ENCODE measurements at places on chromosomes 1 and 21.

- DNase-seq = no peak
Measured at GRCh38 chr21:30552782-30553181, 8.3 kb downstream of the KRTAP19-7 start.

DNA sequence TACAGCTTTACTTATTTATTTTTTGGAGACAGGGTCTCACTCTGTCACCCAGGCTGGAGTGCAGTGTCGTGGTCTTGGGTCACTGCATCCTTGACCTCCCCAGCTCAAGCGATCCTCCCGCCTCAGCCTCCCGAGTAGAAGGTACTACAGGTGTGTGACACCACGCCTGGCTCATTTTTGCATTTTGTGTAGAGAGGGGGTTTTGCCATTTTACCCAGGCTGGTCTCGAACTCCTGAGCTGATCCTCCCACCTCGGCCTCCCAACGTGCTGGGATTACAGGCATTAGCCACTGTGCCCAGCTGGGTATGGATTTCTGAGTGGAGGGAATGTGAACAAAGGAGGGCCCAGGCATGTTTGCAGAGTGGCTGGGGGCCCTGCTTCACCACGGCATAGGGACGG, 44.1 kb downstream of the WNT4 start:
- no peak for DNase-seq

DNA sequence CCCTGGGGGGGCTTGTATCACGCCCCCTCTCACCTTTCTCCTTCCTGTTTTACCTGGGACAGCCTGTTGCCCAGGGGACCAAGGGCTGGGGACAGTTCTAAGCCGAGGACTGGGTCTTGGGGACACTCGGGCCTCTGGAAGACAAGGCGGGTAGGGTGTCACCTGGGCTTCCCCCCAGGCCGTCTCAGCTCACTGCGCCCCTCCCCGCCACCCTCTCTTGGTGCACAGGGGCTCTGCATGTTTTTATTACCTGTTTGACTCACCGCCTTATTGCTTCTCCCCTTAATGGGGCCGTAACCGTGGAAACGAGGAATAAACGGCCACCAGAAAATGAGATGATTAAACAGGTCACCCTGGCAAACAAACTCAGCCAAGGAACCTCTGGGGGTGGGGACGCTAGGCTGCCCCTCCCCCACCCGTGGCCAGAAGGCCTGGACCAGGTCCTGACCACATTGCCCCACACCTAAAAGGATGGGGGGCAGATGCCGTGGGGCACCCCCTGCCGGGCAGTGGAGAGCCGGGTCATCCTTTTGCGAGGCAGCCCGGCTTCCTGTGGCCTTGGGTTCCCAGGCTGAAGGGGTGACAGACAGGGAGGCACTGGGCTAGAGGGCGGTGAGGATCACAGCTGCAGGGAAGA, 109.9 kb downstream of the CASZ1 start:
- no peak for DNase-seq

DNA sequence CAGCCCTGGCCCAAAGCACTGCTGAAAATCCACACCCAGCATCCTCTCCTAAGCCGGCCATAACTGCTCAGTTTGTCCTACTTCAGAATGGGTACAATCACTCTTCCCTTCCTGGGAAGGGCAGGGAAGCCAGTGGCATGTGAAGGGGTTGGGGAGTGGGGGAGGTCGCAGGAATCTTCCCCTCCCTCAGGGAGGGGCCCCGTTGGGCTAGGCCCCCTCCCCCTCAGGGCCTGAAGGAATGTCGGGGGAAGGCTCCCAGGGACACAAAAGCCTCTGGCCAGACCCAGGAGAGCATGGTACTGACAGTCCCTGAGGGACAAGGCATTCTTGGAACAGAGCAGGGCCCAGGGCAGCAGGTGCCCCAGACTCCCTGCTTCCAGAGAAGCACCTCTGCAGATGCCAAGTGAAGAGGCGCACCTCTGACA, 1.2 kb downstream of the ELOVL1 start:
- no peak for DNase-seq

DNA sequence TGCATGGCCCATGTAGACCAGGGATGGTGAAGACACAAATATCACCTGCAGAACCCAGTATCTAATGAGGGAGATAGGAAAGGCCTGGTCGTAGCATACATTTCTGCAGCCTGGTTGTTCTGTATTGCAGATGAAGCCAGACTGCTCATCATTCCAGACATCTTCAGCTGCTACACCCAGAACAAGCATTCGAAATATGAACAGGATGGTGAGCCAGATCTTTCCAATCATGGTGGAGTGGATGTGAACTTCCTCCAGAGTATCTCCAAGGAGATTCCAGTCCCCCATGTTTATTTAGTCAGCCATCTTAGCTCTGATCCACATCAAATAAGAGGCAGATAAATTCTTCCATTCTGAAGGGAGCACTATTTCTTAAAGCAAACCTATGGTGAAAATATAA, 2.7 kb upstream of the MYCBP start:
- DNase-seq = no peak

DNA sequence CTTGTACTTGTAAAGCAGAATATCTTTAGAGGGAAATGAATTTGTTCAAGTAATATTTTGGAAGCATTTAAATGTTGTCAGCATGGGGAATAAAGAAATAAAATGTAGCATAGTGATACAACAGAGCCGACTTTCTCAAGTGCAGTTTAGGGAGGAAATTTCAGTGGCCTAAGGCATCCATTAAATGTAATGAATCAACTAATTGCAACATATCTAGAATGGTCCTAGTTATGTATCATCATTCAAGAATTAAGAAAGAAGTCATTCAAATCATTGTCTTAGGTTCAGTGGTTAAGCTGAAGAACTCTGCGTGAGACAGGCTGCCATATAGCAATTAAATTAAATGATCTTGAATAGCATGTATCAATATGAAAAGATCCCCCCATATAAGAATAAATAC, 360.7 kb downstream of the TBX15 start:
- no peak for DNase-seq

- peak; percentile 91 for DNase-seq
Measured at GRCh38 chr1:9588551-9589143, at the start of gene TMEM201. Gene TMEM201 (plus strand): TSS chr1:9588911. CDS start chr1:9588931, 20 bp downstream.

DNA sequence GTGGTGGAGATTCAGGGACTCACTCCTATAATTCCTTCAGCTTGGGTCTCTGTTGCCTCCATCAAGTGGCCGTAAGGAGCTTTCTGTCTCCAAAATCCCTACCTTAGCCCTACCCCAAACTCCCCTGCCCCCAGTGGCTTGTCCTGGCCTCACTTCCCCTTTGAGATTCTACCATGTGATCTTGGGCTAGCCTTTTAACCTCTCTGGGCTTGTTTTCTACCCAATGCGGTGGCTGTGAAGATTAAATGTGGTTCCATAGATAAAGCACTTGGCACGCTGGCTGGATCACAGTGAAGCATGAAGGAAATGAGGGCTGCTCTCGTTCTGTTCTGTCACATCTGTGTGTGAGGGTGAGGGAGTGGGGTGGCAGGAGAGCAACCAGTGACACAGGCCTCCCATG, 43.6 kb downstream of the FAAH start:
- no peak for DNase-seq

GRCh38 chr1:2382621-2383361, 8.6 kb downstream of the MORN1 start:
- no peak for DNase-seq

GRCh38 chr1:43367026-43367903, 546 bp downstream of the ELOVL1 start:
- DNase-seq = peak; percentile 6

- DNase-seq = no peak
Measured at GRCh38 chr1:34925730-34926129, 3.7 kb downstream of the DLGAP3 start.

DNA sequence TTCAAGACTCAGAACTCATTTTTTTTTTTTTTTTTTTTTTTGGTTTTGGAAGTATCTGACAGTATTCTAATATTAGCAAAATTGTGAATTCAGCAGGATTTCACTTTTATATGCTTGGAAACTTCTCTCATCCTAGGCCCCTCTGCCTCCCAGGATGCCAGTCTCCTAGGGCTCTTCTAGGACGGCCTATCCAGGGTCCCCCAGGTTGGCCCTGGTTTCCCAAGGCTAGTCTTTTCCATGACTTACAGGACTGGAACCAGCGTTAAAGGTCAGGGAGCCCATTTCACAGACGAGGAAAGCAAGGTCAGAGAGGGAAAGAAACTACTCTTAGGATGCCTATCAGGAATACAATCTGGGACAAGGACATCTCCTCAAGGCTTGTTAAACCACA, 412.5 kb downstream of the PTPRU start:
- no peak for DNase-seq

- DNase-seq = no peak
Measured at GRCh38 chr1:21220815-21221214, 44.1 kb upstream of the EIF4G3 start.

DNA sequence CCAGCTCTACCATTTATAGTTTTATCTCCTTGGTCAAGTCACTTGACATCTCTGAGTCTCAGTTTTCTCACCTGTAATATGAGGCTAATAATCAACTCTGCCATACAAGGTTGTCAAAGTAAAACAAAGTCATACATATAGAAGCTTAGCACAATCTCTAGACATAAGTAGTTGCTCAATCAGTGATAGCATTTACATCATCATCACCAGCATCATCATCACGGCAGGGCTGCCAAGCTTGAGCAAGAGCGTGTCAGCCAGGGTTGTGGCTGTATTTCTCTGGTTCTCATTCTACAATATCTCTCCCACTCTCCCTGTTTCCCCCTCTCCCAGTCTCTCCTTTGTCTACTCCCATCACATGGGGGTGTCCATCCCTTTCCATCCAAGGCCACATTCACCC, 41.7 kb upstream of the COA6 start:
- DNase-seq = no peak

DNA sequence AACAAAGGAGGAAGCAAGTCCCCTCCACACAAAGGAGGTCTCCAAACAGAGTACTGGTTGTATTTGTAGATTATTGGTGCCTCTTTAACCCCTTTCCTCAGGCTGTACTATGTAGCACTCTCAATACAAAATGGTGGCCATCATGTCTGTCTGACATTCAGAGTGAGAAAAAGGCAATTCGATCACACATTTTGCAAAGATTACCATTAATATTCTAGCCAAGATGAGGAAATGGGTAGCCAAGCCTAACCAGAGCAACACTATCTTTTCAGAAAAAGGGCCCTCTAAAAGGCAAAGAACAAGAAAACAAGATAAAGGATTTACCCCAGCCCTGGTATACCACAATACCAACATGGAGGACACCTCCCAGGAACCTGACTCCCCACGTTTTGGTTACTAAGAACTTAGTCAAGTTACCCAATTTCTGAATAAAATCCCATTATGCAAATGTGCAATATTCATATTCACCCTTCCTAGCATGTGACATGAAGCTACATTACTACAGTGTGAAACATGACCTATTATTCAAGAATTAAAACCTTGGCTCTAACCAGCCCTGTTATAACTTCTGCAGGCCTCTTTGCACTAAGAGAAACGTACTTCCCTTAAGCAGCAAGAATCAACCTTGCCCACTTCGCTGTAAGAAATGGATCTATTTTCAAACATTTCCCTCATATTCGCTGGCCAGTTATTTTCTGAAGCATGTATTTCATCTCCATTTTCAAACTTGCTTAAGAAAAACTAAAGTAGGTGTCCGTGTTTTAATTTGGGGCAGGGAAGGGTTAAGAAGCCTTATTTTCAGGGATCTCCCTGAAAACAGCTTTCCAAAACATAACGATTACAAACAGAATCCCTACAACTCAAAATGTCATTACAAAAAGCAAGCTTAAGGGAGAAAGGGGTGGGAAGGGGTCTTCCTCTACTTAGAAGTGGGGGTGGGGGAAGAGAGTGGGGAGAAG, 2.1 kb downstream of the KDM5B start:
- no peak for DNase-seq

GRCh38 chr21:36966821-36967768, 626 bp upstream of the HLCS start:
- DNase-seq = no peak

GRCh38 chr21:34795548-34796180, 126.9 kb downstream of the CLIC6 start:
- no peak for DNase-seq

GRCh38 chr1:75990686-75991085, 58.5 kb upstream of the ASB17 start:
- no peak for DNase-seq

GRCh38 chr1:1842360-1843146, 48.3 kb downstream of the GNB1 start:
- DNase-seq = no peak

All from CD4-positive, alpha-beta T cell treated with Interleukin-6 at 100 ng/mL for 8 hours (primary cell).